ENCODE measurements at places on chromosomes 5 and 9.

- no peak for DNase-seq
Measured at GRCh38 chr5:50595199-50595598, 71.2 kb upstream of the PARP8 start.

- no peak for DNase-seq
Measured at GRCh38 chr5:45262061-45262590, 434.1 kb downstream of the HCN1 start.

GRCh38 chr9:95188459-95188858 is 129.1 kb downstream of the FANCC start:
- DNase-seq: no peak

GRCh38 chr5:139422307-139422893 is 16.9 kb downstream of the DNAJC18 start:
- peak; percentile 47 for DNase-seq

DNA sequence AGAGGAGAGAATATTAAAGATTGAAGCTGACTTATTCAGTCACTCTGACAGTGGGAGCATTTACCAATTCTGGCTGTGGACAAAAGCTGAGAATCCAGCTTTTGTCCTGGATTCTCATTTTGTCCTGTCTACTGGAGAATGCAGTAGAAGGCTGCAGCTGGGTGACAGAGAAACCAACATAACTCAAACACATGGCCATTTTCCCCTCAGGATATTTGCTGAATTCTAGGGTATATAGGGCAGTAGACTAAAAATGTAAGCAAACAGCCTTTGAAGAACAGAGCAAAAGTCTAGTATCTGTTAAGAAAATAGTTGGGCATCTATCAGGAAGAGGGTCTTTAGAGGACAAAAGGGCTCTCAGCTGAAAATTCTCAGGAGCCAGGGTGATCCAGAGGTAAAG is 20.6 kb downstream of the ZNF484 start:
- no peak for DNase-seq

DNA sequence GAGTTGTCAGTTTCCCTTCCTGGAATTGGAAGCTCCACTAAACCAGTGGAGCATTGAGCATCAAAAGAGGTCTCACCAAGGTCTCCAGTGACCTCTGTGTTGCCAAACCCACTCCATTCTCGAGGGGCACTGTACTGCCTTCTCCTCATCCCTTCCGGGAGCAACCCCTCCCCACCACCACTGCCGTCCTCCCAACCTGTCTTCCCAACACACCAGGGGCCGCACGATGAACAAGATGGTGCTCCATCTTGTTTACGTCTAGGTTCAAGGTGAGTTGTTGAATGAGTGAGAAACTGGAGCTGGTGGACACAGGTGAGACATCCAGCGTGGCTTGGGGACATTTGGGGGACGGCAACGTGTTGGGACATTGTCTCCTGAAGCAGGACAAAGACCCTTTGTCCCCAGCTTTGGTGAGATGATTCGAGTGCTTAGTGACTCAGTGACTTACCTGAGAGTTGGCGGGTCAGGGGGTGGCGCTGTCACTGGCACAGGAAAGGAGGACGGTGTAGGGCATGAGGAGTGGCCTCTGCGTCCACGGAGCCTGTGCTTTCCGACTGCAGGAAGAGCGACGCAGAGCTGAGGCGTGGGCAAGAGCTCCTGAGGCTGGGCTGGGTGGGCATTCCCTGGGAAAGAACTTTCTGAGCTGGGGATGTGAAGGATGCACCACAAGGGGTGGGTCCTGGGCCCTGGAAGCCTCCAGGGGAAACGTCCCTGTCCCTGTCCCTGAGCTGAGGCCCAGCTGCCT is 44.8 kb upstream of the RNU6ATAC start:
- no peak for DNase-seq

GRCh38 chr9:93974151-93974550 is 19.0 kb upstream of the BARX1 start:
- no peak for DNase-seq

DNA sequence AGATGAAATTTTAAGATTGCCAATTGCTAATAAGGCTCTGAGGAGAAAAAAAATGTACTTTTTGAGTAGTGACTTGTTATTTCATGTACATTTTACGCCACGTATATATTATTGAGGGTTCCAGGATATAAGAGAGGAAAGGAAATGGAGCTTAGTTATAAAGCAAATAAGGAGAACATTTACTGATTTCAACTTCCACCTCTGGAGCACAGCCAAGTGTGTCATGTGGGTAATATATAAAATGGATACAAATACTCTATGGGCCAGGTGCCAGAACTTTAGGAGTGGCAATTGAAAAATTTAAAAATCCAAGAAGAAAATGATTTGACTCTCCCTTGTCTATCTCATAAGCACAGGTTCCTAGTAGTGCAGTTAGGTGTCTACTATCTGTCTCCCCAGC is 45.0 kb upstream of the VLDLR start:
- no peak for DNase-seq

GRCh38 chr9:107188376-107188775 is 94.7 kb upstream of the RAD23B start:
- no peak for DNase-seq

- DNase-seq: peak; percentile 24
Measured at GRCh38 chr5:180718810-180719453, 20.9 kb downstream of the OR2Y1 start.

- DNase-seq: no peak
Measured at GRCh38 chr5:79495311-79495710, 18.6 kb downstream of the HOMER1 start.

DNA sequence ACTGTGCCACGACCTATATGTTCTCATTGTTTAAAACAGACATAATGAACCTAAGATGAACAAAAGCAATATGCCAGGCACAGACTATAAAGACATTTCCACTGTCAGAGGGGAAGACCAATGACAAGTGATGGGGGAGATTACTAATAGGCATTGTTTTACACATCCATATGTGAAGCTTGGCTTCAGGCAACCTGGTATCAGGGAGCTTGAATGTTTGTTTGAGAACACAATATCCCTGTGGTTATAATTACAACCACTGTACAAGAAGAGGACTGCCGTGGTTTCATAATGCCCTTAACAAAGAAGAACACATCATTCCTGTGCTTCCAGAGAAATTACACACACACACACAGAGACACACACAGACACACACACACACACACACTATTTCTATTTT is 385.7 kb downstream of the BNC2 start:
- DNase-seq: no peak

- no peak for DNase-seq
Measured at GRCh38 chr9:136838314-136839228, 3.7 kb upstream of the AJM1 start.

GRCh38 chr5:38780316-38780715 is 65.5 kb upstream of the OSMR start:
- no peak for DNase-seq

DNA sequence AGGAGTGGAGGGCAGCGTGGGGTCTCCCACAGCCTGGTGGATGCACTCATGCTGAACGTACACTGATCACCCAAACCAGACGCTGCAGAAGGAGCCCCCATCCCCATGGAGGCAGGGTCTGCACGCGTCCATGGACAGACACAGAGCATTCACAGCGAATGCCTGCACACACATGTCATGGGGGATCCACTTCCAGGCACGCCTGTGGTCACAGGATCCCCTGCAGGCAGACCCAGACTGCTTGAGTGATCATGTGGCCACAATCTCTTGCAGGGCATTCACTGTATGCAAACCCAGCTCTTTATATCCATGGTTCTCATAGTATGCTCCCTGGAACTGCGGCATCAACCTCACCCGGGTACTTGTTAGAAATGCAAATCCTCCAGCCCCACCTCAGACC is 5.4 kb downstream of the SNCB start:
- no peak for DNase-seq

DNA sequence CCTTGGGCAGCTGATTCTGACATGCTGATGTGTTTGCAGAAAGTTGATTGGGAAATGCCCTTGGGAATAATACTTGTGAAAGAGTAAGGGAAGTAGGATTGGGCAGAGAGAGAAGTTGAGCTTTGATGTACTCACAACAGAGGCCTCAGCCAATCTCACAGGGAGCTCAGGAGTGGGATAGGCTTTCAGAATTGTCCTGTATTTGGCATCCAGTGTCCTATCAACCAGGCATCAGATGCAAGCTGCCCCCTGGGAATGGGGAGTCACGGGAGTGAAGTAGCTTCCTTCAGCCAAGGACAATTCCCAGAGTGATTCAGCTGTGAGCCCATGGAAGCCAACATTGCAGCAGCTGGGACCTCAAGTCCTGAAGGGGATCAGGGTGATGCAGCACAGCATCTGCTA is 39.6 kb downstream of the DMAC1 start:
- DNase-seq: no peak

- DNase-seq: no peak
Measured at GRCh38 chr5:126014676-126015075, 408.5 kb upstream of the GRAMD2B start.

GRCh38 chr9:37992924-37993349 is 76.1 kb downstream of the SHB start:
- DNase-seq: no peak

GRCh38 chr9:128062846-128063831 is 4.0 kb downstream of the NAIF1 start:
- DNase-seq: no peak

DNA sequence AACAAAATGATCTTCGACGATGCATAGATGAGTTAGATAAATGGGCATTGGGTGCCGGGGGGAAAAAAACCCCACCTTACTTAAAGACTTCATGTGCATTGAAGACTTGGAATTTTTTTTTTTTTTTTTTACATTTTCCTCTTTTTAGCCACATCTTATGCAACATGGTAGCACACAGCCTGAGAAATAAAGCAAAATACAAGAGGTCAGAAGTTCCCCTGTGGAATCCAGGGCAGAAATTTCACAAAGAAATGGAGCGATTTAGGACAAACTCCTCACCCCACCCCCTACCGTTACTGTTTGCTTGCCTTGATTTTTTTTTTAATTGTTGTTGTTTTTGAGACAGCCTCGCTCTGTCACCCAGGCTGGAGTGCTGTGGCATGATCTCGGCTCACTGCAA is 153.2 kb downstream of the GOLPH3 start:
- DNase-seq: no peak

DNA sequence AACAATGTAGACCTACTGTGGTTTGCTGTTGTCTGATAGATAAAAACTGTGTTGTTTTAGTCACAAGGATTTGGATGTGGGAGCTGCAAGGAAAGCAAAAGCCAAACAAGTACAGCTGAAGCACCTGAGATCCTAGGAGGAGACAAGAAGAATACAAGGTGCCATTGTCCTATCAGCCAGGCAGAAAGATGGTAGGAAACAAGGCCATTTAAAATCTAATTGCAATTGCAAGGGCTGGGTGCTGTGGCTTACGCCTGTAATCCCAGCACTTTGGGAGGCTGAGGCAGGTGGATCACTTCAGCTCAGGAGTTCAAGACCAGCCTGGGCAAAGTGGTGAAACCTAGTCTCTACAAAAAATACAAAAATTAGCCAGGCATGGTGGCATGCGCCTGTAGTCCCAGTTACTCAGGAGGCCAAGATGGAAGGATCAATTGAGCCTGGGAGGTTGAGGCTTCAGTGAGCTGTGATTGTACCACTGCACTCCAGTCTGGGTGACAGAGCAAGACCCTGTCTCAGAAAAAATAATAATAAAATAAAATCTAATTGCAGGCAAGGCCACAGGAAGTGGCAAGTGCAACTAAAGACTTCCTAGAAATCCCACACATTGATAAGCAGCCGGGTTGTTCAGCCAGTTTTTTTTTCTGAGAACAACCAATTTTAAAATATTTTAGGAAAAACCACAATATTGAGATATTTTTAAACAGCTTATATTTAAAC is 22.6 kb downstream of the DOCK8 start:
- DNase-seq: no peak

GRCh38 chr9:15278091-15278687 is 28.8 kb downstream of the TTC39B start:
- no peak for DNase-seq

GRCh38 chr5:115985802-115986757 is 23.8 kb downstream of the LVRN start:
- DNase-seq: no peak

GRCh38 chr5:33494466-33494865 is 53.7 kb downstream of the TARS1 start:
- no peak for DNase-seq

GRCh38 chr5:82719368-82719767 is 357.8 kb downstream of the TMEM167A start:
- DNase-seq: no peak

- DNase-seq: no peak
Measured at GRCh38 chr5:11557063-11557462, 347.2 kb downstream of the CTNND2 start.

GRCh38 chr5:170284231-170284630 is 13.3 kb downstream of the LCP2 start:
- no peak for DNase-seq

DNA sequence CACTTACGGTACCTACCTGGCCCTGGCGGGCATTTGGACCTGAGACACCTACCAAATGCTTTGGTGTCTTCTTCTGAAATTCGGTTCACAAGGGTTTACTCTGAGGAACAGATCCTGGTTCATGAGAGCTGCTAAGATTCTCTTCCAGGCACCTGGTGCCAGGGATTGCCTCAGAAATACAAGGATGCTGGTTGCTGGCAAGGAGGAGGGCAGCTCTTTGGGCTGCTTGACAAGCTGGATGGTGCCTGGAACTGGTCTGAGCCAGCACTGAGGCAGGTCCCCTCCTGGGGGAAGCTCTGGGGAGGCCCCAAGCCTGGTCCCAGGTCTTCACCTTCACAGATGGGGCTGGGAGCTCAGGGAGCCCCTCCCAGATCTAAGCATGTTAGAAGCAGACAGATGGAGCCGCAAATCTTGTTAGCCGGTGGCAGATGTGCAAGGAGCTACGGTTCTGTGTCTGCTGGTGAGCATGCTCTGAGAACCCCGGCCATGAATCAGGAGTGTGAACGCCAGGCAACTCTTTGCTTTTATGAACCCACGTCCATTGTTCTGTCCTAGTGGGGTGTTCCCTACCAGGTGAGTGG is 16.3 kb downstream of the FABP6 start:
- DNase-seq: no peak

DNA sequence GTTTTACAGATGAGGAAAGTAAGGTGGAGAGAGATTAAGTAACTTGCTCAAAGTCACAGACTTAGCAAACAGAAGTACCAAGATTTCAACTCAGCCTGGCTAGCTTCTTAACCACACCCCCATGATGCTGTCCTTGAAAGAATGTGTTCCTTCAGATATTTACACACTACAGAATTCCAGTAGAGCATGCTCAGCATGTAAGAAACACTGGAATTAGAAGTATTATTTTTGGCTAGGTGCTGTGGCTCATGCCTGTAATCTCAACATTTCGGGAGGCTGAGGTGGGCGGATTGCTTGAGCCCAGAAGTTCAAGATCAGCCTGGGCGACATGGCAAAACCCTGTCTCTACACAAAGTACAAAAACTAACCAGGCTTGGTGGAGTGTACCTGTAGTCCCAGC is 142.4 kb downstream of the EDIL3 start:
- no peak for DNase-seq

- DNase-seq: no peak
Measured at GRCh38 chr5:37812365-37812764, 27.5 kb downstream of the GDNF start.

Data from CD8-positive, alpha-beta T cell (primary cell).